ENCODE measurements at places on chromosomes 7 and 10.

GRCh38 chr7:127819975-127820731 is 168.2 kb downstream of the SND1 start:
- peaks cover 17% of the 10 kb centered on the region for H3K4me1 ChIP-seq
- no peaks in the 10 kb centered on the region for H3K36me3 ChIP-seq
- H3K27me3 ChIP-seq = no peaks in the 10 kb centered on the region
- H3K4me3 ChIP-seq = no peak overlapping the region
- DNase-seq = peak; percentile 48
- H3K27ac ChIP-seq = no peak overlapping the region

- no peak overlapping the region for H3K4me3 ChIP-seq
- no peaks in the 10 kb centered on the region for H3K36me3 ChIP-seq
Measured at GRCh38 chr10:67098461-67098860, 172.6 kb downstream of the LRRTM3 start.

DNA sequence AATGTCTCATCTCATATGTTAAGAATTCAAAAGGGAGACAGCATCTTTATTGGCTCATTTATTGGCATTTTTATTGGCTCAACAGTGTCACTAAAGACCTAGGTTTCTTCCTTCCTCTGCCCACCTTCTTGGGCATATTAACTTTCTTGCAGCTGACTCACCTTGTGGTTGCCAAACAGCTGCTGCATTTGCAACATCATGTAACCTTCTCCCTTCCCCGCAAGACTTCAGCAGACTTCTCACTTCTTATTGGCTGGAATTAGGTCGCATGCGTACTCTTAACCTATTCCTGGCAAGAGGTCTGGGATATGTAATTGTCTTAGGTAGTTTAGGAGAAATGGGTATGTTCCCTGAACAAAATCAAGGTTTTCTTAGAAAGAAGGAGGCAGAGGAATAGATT is 263.2 kb downstream of the POU6F2 start:
- no peaks in the 10 kb centered on the region for H3K36me3 ChIP-seq
- H3K4me1 ChIP-seq = peaks cover 29% of the 10 kb centered on the region
- no peak overlapping the region for H3K4me3 ChIP-seq
- no peak for DNase-seq

GRCh38 chr7:34123316-34123715 is 218.0 kb downstream of the BMPER start:
- peak overlapping the region; percentile 3 for H3K27ac ChIP-seq
- H3K4me3 ChIP-seq = no peak overlapping the region
- no peak for DNase-seq
- H3K4me1 ChIP-seq = no peaks in the 10 kb centered on the region

DNA sequence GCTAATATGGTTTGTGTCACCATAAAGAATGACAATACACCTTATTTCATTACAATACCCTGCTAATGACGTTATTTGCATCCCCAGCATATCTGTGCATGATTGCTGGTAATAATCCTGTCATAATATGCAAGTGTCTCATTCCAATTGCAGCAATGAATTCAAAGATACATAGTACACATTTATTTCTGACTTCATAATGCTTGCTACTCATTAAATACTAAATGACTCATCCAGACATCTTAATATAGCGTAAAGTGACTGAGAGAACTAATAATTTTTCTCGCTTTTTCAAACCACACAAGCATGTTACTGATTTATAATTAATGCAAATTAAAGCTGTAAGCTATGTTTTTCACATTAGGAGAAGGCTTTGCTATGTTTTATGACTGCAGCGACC is 234.7 kb upstream of the MDFIC start:
- no peaks in the 10 kb centered on the region for H3K36me3 ChIP-seq
- H3K4me1 ChIP-seq = no peaks in the 10 kb centered on the region
- no peak for DNase-seq
- no peaks in the 10 kb centered on the region for H3K27me3 ChIP-seq

DNA sequence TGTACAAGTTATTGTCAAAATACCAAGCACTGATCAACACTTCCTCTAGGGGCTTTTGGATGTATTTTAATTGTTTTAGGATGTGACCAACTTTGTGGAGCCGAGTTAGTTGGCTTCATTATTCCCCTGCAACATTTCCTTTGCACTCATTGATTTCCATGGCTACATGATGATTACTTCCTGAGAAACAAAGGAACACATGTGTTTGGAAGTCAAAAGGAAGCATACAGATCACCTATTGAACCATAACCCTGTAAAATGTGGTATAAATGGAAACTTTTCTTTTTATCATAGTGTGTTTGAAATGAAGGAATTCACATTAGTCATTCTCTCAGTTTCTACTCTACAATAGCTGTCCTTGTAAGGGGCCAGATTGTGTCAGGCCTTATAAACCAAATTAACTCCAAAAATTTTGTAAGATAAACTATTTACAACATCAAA is 32.2 kb upstream of the EXOC6 start:
- no peaks in the 10 kb centered on the region for H3K4me1 ChIP-seq
- DNase-seq = no peak
- H3K4me3 ChIP-seq = no peak overlapping the region
- H3K36me3 ChIP-seq = no peaks in the 10 kb centered on the region
- H3K27me3 ChIP-seq = no peaks in the 10 kb centered on the region
- H3K27ac ChIP-seq = no peak overlapping the region

GRCh38 chr10:9596368-9596920 is 1421.2 kb upstream of the CELF2 start:
- no peak overlapping the region for H3K27ac ChIP-seq
- no peak overlapping the region for H3K4me3 ChIP-seq
- H3K27me3 ChIP-seq = no peaks in the 10 kb centered on the region
- no peaks in the 10 kb centered on the region for H3K36me3 ChIP-seq
- H3K4me1 ChIP-seq = no peaks in the 10 kb centered on the region

GRCh38 chr7:97873606-97874005 is 1.4 kb upstream of the ASNS start:
- no peak overlapping the region for H3K27ac ChIP-seq
- H3K27me3 ChIP-seq = peaks cover 10% of the 10 kb centered on the region
- H3K4me1 ChIP-seq = no peaks in the 10 kb centered on the region
